ENCODE measurements at places on chromosomes 6 and 20.

DNA sequence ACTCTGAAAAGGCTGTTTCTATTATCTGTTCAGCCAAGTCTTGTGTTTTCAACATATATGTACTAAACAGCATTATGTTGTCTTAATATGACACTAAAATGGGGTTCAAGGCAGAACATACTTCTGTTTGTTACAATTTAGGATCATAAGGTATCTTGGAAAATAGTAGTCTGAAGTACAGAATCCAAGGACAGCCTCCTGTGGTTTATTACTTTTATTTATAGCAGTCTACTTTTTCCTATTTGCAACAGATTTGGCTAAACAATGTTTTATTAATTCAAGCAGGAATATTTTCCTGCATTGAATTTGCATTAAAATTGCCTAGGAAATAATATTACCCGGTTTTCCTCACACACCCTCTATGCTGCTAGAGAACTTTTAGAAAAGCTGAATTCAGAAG is 67.7 kb downstream of the PLEKHG1 start:
- no peak for DNase-seq

- no peak for DNase-seq
Observed at GRCh38 chr6:113599444-113599843, 257.7 kb upstream of the MARCKS start.

DNA sequence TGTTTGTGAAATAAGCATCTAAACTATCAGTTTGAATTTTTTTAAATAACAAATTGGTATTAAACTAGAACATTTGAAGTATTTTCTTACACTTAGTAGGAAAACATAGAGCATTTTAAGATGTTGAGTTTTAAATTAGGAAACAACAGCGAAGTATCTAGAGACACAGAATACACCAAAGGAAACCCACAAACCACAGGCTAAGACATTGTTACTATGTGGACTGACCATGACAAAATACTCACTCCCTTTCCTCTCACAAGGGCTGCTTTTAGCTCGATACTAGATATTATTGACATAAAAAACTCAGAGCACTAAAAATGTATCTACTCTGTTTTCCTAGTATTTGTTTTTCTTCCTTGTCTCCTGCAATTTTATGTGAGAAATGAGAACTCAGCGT is 266.0 kb upstream of the CITED2 start:
- no peak for DNase-seq

- no peak for DNase-seq
Observed at GRCh38 chr20:46979603-46980241, 85.1 kb downstream of the EYA2 start.

- DNase-seq: no peak
Observed at GRCh38 chr6:133587546-133588160, 301.3 kb upstream of the TCF21 start.

DNA sequence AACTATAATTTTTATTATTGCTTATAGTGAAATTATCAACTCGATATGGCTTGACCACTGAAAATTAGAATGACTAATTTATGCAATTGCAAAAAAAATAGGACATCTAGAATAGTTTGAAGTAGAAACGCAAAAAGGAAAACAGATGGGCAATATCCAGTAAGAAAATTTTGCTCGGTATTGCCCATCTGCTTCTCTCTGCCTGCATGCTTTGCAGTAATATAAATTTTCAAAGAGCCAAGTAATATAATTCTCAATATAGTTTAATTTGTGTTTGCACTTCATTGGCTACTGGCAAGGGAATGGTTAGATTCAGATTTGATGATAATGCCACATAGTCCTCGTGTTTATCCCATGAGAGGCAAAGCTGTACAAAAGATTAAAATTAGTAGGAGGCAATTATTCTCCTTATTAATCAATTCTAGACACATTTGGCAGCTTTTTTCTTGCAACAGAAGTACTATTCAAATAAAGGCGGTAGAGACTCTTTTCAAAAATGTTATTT is 27.3 kb upstream of the LAMA2 start:
- DNase-seq: no peak

GRCh38 chr6:155155787-155156447 is 107.9 kb upstream of the CLDN20 start:
- no peak for DNase-seq

- DNase-seq: no peak
Observed at GRCh38 chr20:52207020-52207810, 15.6 kb upstream of the ZFP64 start.

DNA sequence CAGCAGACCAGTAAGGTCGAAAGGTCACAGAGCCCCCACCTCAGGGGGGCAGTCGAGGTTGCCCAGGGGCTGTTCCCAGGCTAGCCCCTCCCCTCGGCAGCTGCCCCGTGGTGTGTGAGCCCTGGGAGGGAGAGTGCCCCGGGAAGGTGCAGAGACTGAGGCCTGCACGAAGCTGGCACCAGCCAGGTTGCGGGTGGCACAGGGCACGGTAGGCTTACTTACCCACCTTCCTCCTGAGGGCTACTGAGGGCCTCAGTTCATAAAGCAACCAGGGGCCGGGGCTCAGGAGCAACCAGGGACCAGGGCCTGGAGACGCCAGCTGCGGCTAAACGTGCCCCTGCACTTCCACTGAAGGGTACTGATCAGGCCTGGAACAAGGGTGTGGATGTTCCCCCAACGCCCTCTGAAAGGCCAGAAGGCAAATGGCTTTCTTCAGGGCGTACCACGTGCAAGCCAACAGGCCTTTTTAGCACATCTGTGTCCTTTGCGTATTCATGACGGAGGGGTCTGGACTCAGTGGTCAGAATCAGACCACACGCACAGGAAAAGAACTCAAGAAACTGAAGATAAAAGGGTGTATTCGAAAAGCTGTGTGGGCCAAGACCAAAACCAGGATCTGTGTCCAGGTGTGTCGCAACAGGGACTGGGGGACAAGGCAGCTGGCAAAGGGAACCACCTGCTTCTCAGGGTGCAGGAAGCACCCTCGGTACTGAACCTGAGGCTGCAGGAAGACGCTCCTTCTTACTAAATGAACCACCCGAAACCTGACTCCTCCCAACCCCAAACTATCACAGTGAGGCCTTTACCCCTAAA is 24.5 kb upstream of the TCFL5 start:
- DNase-seq: no peak

- DNase-seq: no peak
Observed at GRCh38 chr6:28772480-28773381, 151.1 kb downstream of the TRIM27 start.

- no peak for DNase-seq
Observed at GRCh38 chr6:25302677-25303128, 23.5 kb downstream of the CARMIL1 start.

- DNase-seq: no peak
Observed at GRCh38 chr20:427401-427800, 19.3 kb downstream of the RBCK1 start.

- DNase-seq: no peak
Observed at GRCh38 chr6:137237413-137238170, 18.4 kb upstream of the IFNGR1 start.

GRCh38 chr6:102023977-102024657 is 630.6 kb downstream of the GRIK2 start:
- DNase-seq: no peak

DNA sequence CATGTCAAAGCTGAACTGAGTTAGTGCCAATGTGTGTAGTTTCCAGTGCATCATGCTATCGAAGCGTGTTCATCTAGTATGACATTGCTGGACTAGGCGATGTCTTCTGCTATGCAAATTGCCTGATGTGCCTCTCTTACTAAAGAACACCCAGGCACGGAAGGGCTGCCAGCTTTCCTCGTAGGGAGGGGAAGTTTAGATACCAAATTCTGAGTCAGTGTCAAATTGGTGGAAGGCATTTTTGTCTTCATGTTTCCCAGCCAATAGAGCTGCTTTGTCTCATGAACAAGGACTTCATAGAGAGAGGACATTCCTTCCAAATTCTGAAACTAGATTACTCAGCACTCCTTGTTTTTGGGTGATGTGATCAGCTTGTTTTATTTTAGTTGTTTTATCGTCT is 320.1 kb downstream of the BTBD3 start:
- peak; percentile 32 for DNase-seq

DNA sequence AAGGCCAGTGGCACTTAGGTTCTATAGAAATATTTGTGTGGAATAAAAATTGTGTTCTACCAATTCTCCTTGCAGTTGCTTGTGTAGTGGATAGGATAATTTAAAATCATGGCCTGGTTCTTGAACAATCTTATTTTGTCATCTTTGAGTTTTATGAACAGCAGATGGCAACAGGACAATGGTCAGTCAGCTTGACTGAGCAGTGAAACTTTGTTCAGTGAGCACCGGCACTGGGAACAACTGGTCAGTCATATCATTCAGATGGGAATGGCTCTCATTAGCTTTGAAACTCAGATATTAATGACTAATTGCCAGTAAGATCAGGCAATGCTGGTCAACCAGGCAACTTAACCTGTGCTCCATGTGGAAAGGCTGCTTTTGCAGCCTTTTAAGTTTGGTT is 129.2 kb downstream of the BCKDHB start:
- no peak for DNase-seq

DNA sequence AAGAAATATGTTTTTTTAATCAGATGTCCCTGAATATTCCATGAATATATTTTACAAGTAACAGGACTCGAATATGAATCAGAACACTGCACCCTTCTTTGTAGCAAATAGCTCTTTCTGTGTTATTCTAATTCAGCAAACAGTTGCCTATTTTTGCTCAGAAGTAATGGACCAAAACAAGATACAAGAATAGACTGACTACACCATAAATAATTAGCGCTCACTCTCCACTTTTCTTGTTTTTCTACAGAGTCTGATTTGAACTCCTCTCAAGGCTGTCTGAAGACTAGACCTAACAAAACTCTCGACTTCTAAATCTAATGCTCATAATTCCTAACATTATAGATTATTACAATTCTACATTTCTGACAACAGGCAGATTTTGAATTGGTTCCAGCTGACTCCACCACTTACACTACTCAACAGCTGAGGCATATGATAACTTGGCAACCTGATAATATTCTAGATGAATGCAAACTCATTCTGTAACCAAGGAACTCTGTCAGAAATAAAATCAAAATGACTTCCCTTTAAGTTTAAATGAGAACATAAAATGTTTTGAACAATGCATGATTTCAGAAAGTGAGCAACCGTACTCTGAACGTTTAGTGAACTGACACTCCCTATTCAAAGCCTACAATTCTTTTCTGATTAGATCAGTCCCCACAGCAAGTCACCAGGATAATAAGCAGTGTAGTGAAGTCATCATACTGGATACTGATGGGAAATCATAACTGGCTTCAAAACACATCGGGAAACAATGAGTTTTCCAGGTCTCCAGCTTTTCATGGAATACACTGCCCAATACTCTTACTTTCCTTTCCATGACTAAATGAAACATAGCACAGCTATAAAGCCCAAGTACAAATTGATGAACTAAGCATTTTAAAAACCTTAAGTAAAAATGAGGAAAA is 114.2 kb upstream of the BEND6 start:
- DNase-seq: peak; percentile 59

- no peak for DNase-seq
Observed at GRCh38 chr20:57250607-57251343, 15.7 kb downstream of the BMP7 start.

GRCh38 chr6:167093406-167093921 is 29.4 kb upstream of the CCR6 start:
- DNase-seq: no peak

DNA sequence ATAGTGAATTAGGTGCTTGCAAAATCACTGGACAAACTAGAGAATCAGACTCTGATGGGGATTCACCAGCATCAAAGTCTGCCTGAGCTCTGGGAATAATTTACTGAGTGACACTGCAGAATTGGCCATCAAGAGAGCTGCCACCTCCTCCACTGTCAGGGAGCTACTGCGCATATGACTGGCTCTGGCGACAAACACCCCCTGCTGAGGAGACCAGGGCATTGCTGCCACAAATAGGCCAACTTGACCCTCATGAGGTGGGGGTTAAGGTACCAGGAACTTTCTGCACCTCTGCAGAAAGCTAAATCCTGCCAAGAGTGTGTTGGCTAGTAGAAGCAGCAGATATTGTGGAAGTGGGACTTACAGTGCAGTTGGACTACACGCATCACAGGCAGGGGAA is 88.0 kb downstream of the CDS2 start:
- no peak for DNase-seq

GRCh38 chr6:29425075-29425474 is 10.3 kb downstream of the OR12D1 start:
- DNase-seq: no peak

GRCh38 chr6:27091661-27092315 is 155.7 kb upstream of the PRSS16 start:
- peak; percentile 49 for DNase-seq

DNA sequence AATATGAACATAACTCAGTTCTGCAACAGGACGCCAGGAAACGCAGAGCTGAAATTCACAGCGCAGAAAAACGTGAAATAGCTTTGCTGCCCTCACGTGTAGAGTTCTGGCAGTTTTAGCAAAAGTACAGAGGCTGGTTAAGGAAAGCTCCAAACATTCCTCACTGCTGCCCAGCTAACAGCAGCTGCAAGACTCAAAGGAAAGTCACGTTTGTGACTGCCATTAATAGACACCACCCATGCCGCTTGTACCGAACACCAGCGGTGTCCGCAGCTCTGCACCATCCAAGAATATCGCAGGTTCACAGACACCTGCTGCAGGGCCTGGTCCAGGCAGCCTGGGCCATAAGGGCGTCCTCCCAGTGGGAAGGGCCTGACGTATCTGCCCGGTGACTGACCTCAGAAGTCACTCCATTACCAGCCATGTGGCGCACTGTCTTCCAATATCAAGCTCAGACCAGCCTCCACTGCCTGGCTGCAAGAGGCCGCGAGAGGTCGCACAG is 61.4 kb downstream of the WDR27 start:
- peak; percentile 55 for DNase-seq

DNA sequence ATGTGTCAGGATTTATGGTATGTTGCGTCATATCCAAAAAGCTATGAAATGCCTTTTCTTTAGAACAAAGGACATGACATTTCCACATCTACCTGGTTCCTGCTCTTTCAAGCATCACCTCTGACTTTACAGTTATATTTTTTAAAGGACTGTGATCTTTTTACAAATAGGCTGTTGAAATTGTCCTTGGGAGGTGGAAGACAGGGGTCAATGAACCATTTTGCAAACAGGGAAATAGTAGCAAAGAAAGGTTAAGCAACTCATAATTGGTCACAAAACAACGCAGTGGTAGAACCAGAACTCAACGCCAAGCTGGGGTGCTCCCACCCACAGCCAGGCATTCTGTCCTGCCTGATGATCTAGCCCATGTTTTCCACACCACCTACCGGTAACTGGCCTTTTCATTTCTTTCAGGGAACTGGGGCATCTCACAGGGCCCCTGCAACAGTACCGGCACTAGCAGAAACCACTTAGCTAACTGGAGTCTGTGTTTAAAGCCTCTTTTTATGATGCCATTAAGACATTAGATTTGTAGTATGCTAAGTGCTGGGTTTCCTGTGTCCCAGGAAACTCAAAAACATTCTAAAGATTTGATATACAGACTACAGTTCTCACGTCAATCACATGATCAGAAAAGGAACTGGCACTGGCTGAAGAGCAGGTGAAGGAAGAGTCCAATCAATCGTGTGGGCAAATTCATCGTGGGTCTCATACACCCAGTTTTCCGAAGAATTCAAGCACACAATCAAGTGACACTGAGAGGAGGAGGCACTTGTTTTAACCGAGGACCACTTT is 13.9 kb downstream of the ZNF217 start:
- DNase-seq: peak; percentile 25

- DNase-seq: no peak
Observed at GRCh38 chr20:48862279-48862678, 34.5 kb upstream of the PREX1 start.
